Activated CD4-positive, alpha-beta T cell treated with anti-CD3 and anti-CD28 coated beads, Interleukin-2, Interleukin-4, amounts not matched to agents 100 ng/mL and 50 ng/mL, durations not matched to agents 16 hours and 8 hours (primary cell): ENCODE measurements at places on chromosomes 4 and X.

DNA sequence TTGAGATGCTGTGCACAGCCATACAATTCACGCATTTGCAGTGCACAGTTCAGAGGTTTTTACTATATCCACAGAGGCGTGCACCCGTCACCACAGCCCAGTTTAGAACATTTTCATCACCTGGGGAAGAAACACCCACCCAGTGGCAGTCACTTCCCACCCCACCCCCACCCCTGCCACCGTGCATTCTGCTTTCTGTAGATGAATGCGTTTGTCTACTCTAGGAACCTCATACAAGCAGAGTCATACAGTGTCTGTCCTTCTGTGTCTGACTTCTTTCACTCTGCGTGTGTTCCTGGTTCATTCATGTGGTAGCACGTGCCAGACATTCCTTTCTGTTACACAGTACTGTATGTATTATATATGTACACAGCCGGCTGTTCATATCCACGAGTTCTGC lies 122.8 kb downstream of the TBL1X start:
- no peak for DNase-seq

- DNase-seq, result no peak
These were observed 46.5 kb upstream of the RELL1 start for GRCh38 chr4:37732526-37733186.

DNA sequence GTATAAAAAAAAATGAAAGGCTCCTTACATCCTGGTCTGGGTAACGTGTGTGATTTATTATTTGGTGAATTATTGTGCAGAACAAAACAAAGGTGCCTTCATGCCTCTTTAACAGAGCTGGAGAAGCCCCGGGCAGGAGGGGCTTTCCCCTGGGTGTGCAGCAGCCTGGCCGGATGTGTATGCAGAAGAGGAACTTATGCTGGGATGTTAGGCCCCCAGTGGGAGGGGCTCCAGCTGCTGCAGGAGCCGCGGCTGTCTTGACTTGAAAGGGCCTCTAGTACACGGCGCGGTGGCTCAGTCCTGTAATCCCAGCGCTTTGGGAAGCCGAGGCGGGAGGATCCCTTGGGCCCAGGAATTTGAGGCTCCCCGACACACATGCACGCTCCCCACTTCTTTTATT lies 16.0 kb downstream of the CCNQ start:
- peak; percentile 52 for DNase-seq

GRCh38 chr4:2330091-2331042 lies 68.5 kb upstream of the MXD4 start:
- DNase-seq, result no peak

GRCh38 chrX:39158801-39159657 lies 357.8 kb downstream of the MID1IP1 start:
- no peak for DNase-seq

DNA sequence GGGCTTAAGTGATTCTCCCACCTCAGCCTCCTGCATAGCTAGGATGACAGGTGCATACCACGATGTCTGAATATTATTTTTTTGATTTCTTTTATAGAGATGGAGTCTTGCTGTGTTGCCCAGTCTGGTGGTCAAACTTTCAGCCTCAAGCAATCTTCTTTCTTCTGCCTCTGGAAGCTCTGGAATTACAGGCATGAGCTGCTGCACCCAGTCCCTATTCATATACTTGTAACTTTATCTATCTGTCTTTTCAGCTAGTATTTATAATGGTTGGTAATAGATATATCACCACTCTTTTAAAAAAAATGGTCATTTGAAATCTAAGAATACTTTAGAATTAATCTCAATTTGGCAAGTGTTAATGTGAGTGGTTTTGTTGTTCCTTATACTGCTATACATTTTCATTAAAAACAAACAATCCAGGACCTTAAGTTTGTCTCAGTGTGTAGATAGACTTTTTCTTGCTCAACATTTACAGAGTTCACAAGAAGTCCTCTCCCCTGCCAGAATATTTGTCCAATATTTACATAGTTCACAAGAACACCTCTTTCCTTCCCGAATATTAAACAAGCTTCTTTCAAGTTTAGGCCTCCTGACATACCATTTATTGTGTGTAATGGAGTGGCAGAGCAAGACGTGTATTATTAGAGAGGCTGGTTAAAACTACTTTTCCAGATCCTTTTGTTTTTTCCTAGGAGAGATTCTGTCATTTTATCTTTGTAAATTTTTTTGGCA lies 1197.4 kb upstream of the ADGRL3 start:
- no peak for DNase-seq

DNA sequence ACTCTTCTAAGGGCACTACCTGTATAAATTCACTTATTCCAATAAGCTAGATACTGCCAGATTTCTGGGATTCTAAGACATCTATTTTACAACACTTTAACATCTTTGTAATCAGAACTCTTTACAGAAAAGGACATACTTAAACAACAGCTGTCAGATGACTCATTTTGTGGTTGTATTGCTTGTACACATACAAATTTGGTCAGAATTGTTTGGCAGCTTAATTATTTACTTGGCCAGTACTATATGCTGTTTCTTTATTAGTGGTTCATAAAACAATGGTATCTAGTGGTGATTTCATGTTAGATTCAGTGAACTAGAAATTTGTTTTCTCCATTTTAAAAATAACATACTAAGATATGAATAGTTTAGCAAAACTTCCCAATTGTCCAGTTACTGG lies 27.2 kb downstream of the PALLD start:
- no peak for DNase-seq

DNA sequence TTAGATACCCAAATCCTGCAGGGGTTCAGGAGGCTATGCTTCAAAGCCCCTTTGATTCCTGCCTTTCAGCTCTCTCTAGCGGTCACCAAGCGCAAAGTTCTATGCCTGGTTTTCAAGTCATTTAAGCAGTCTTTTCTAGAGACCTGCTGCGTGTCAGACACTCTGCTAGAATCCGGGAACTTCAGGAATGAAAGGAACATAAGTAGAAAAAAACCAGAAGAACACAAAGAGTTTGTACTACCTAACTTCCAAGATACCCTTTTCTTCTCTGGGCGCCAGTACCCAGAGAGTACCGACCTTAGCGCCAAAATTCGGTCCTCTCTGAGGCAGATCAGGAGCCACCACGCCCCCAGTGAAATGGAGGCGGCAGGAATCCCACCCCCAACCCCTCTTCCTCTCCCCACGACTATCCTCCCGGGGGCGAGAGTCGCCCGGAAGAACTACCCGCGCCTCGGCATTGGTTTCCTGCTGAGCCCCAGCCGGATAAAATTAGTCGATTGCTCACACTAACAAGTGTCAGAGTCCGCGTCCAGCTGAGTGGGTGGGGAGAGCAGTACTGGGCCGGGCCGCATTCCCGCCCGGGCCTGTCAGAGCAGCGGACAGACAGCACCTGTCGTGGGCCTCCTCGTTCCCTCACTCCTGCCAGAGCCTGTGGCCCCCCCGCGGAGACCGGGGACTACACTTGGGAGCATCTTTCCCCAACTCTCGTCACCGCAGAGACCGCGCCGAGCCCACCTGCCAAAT lies 78.8 kb downstream of the RLIM start:
- DNase-seq, result no peak

DNA sequence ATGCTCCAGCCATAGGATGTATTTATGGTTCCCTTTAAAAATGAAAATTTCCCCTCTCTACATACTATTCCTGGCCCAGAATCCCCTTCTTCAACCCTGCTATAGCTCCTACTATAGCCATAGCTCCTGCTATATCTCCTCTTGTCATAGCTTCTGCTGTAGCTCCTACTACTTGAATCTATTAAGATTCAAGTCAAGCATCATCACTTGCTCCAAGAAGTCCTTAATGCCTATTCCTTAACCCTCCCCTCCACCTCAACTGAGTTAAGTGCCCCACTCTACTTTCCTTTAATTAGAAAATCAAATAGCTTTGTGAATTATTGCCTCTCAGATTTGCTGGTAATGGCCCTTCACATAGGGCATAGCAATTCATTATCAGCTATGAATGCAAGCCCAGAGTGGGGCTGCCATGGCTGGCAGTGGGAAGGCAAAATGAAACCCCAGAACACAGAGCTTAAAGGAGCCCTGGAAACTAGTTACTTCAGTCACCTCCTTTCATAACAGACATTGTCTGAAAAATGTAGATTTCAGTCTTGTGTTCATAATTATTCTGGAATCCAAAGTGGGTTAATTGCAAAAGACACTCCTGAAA lies 15.4 kb downstream of the OCIAD2 start:
- no peak for DNase-seq

GRCh38 chrX:134603806-134604700 lies 54.2 kb downstream of the PLAC1 start:
- no peak for DNase-seq

GRCh38 chrX:124467202-124467601 lies 120.8 kb downstream of the SH2D1A start:
- DNase-seq, result no peak

- no peak for DNase-seq
These were observed 240.0 kb downstream of the FRMPD4 start for GRCh38 chrX:12378253-12378652.

GRCh38 chr4:63708661-63709060 lies 700.6 kb downstream of the TECRL start:
- DNase-seq, result no peak

GRCh38 chr4:169039251-169039954 lies 29.3 kb upstream of the CBR4 start:
- no peak for DNase-seq

DNA sequence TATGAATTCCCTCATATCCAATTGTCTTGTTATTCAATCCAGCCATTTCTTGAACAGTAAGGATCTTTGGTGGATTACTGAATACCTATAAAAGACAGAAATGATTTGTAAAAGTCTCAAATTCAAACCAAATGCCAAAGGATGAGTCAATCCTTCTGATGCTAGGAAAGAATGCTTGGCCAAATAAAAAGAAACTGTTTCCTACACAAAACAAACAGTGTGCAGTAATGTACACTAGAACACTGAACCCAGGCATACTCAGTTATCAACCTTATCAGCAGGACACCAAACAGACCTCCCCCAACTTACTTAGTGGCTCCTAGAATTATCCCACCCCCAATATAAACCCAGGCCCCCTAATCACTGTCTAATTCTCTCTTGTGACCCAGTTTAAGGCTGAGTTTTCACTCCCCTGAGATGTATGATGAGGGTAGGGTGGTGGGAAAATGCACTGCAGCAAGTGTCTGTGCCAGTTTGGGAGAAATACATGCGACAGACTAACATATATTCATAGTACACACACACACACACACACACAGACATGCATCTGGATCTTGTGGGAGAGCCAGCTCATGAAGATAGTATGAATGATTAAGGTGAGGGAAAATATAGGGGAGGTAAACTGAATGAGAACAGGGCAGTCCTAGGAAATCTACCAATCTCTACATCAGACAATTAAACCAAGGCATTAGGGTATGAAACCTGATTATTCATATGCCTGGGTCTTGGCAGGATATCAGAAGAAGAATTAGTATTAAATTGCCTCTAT lies 35.0 kb downstream of the CLDN2 start:
- no peak for DNase-seq

- DNase-seq, result peak; percentile 58
These were observed at the start of gene TLR10 for GRCh38 chr4:38782452-38783108. TLR10 (minus strand) TSS chr4:38782990; CDS start chr4:38775590, 7,400 bp downstream.

DNA sequence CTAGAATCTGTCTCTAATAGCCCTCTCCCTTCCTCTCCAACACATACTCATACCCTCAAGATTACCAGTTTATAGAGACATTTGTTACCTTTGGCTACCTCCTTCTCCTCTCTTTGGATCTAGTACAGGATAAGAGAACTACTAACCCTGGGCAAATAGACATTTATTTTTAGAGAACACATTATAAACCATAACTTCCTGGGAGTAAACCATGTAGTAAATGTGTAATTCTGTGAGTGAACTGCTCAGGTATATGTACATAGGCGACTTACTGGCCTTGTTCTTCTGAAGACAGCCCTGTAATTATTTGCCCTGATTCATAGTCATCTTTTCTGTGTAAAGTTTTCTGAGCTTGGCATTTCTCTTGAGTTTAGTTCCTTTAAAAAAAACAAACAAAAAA lies 94.2 kb downstream of the KDM6A start:
- DNase-seq, result no peak

- no peak for DNase-seq
These were observed 7.5 kb upstream of the FAM184B start for GRCh38 chr4:17788956-17789355.

DNA sequence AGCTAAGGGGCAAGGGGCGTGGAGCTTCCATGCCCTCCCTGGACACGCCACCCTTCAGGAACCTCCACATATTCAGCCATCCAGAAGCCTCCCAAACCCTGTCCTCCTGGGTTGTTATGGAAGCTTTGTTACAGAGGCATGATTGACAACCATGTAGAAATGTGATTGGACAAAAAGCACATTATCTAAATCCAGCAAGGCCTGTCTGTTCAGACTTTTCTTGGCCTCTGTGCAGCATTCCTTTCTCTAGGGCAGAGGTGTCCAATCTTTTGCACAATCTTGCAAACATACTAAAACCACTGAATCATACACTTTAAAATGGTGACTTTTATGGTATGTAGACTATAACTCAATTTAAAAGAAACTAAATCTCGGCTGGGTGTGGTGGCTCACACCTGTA lies 12.7 kb downstream of the STEEP1 start:
- DNase-seq, result no peak

DNA sequence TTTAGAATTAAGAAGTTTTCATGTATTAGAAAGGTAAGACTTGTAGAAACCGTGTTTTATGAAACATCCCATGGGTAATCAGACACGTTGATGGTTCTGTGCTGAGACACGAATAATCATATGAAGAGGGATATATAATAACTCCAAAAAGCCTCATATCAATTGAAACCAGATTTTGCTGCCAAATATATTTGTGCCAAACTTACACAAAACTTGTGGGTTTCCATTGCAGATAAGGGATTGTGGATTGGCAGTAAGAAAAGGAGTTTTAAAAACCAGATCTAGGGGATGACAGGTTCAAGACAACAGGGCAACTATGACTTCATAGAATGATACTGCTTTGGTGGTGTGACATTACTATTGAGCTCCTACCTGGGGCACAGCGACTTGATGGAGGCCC lies 616.1 kb downstream of the BCOR start:
- DNase-seq, result no peak

DNA sequence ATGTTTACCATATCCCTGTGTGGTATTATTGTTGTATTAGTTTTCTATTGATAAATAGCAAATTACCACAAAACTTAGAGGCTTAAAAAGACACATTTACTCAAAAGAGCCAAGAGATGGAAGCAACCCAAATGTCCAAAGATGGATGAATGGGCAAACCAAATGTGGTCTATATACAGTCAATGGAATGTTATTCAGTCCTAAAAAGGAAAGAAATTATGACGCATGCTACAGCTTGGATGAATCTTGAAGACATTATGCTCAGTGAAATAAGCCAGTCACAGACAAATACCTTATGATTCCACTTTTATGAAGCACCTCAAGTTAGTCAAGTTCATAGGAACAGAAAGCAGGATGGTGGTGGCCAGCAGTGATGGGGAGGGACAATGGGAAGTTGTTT lies 144.7 kb downstream of the QDPR start:
- DNase-seq, result no peak
